ENCODE measurements at places on chromosomes 2 and 18.

- DNase-seq = peak; percentile 52
Measured at GRCh38 chr2:185738679-185739472, at the start of gene FSIP2. Gene FSIP2, plus strand, starts transcription at chr2:185738804. Its CDS starts 91 bp downstream, at chr2:185738895.

GRCh38 chr2:21924640-21925285 lies 801.0 kb downstream of the TDRD15 start:
- DNase-seq = no peak

GRCh38 chr18:70280007-70280925 lies 8.6 kb upstream of the SOCS6 start:
- DNase-seq = no peak

DNA sequence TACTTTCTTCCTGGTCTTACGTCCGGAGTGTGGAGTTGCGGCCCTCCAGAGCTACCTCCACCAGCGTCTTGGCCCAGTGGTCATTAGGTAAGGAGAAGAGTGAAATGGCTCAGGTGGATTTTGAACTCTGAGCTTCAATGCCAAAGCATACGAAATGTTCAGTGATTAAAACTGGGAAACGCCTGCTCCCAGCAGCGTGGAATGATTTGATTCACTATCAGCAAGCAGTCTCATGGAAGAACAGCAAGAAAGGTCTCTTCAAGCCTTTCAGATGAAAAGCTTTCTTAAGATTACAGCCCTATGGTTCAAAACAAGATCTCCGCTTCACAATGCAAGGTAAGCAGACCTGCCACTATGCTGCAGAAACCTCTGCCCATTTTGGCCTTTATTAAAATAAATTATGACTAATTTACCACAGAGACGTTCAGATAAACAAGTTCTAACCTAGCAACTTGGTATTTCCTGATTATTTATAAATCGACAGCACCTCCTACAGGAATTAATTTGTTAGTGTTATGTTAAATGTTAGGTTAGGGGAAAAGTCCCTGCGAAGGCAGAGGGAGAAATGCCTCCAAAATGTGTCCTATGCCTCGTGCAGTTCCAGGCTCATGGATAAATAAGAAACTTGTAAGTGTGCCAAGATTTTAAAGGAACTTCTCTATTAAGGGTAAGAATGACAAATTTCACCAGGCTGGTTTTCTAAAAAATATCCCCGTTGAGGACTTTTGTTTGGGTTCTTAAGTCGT lies 10.1 kb downstream of the SP9 start:
- DNase-seq = no peak

- no peak for DNase-seq
Measured at GRCh38 chr2:229239021-229239420, 32.1 kb downstream of the PID1 start.

GRCh38 chr2:112520234-112520783 lies 22.0 kb upstream of the POLR1B start:
- no peak for DNase-seq

- no peak for DNase-seq
Measured at GRCh38 chr2:169732583-169733358, 861 bp upstream of the KLHL23 start.

- no peak for DNase-seq
Measured at GRCh38 chr2:26687328-26687727, 5.2 kb upstream of the KCNK3 start.

DNA sequence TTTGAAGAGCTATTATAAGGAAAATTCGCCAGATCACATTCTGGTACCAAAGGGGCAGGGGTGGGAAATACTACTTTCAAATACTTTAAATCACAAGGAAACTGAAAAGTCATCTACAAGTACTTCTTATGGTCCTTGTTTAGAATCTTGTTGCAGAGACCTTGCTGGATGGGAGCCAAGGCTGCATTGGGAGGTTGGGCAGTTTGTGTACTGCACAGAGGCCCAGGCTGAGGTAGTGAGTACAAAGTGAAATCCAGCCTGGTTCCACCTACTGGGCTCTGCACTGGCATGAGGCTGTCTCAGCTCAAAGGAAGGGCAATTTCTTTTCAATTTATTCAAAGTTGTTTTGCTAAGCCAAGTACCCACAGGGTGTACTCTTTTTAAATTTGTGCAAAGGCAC lies 140.3 kb upstream of the DLX2 start:
- DNase-seq = no peak

DNA sequence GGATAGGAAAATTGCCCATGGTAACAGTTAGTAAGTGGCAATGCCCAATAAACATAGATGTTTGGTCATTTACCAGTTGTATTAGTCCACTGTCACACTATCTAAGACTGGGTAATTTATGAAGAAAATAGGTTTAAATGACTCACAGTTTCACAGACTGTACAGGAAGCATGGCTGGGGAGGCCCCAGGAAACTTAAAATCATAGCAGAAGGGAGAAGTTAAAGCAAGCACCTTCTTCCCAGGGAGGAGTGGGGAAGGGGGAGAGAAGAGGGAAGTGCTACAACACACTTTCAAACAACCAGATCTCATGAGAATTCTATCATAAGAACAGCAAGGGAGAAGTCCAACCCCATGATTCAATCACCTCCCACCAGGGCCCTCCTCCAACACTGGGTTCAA lies 23.4 kb downstream of the NR4A2 start:
- DNase-seq = no peak

GRCh38 chr2:30248791-30249190 lies 17.5 kb downstream of the LBH start:
- no peak for DNase-seq

- peak; percentile 17 for DNase-seq
Measured at GRCh38 chr2:1032030-1032429, 81.4 kb downstream of the SNTG2 start.
